ENCODE measurements at places on chromosomes 5 and 9.

DNA sequence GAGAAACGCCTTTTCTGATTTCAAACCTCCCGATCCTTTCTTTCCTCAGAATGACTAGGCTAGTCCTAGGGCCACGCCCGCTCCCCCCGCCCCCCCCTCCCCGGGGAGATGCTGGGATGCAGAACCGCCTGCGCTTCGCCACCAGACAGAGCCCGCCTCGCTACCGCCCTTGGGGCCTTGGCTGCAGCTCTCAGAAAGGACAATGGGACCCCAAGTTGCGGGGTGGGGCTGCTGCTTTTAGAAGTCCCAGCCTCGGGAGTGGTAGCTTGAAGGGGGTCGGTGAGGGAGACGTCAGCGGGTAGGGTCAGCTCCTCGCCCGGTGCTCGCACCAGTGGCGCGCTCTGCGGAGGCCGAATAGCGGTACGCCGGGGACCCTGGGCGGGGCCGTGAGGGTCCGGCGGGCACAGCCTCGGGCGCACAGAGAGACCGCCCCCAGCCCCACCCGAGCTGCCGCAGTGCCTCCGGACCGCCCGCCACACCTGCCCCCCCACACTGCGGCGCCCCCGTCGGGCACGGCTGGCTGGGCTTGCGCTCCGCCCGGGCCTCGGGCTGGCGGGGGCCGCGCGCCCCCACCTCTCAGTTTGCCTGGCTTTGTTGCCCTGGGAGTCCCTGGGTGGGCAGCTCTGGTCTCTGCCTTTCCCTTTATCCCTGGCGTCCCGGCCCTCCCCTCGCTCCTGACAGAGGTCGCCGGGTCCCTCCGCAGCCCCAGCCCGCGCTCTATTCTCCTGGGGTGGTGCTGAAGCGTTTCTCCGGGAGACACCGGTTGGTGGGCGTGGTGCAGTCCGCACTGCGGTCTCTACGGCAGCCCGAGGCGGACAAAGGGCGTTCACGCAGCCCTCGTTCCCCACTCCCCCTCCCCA is 1.2 kb downstream of the MAP1B start:
- DNase-seq = no peak

DNA sequence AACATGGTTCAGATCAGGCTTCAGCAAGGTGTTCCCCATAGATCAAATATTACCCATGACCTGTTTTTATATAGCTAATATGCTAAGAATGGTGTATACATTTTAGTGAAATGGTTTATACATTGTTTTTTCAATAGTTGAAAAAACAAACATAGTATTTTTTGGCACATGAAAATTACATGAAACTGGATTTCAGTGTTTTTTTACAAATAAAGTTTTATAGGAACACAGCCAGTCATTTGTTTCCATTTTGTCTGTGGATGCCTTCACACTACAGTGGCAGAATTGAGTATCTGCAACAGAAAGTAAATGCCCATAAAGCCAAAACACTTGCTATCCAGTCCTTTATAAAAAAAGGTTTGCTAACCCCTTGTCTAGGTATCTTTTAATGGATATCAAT is 134.5 kb upstream of the TNFAIP8 start:
- DNase-seq = no peak

- no peak for DNase-seq
These were observed 204.4 kb downstream of the EFNA5 start for GRCh38 chr5:107466233-107466769.

DNA sequence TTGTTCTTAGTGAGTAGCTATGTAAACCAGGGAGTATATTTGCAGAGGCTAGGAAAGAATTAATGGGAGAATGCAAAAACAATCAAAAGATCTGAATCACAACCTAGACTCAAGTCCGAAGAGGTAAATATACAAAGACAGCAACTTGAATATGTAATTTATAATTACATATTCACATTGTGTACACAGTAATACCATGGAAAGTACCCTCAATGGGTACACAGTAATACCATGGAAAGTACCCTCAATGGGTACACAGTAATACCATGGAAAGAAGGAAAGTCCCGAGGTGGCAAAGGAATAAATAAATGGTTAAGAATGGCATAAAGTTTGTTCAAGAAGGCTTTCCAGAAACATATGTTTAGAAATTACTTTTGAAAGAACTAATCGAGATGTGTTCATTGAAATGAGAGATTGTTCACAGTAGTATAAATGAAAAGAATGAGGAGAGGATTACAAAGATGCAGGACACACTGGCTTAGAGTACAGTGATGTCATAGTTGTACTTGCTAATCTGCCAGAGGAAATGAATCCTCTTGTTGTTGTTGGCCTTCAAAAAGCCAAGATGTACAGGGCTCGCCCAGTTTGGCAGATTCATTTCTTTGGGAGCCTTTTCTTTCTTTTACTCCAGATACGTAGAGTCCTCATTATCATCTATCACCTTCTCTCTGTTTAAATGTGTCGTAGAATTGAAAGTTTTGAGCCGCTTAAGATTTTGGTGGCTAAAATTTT is 116.0 kb downstream of the UNC13B start:
- DNase-seq = no peak

DNA sequence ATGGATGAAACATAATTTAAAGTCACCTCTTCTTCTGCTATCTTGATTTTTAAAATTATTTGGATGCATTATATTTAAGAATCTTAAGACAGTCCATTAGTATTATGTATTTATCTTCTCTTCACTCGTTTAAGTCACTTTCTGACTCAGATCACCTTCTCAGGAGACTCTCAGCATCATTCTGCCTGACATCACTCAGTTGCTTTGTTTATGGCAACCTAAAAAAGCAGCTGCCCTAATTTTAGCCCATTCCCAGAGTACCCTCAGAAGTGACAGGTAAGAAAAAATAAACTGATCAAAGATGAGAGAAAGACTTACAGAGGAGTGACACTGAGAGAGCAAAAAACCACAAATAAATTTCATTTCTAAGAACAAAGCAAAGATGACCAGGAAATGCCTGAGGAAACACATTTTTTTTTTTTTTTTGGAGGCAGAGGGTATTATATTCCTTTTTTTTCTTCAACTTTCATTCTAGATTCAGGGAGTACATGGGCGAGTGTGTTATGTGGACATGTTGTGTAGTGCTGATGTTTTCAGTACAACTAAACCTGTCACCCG is 140.5 kb downstream of the MUSK start:
- no peak for DNase-seq
